ENCODE measurements at places on chromosomes 13 and 19.

- DNase-seq = no peak
These were observed 23.5 kb downstream of the AKT2 start for GRCh38 chr19:40261631-40262030.

DNA sequence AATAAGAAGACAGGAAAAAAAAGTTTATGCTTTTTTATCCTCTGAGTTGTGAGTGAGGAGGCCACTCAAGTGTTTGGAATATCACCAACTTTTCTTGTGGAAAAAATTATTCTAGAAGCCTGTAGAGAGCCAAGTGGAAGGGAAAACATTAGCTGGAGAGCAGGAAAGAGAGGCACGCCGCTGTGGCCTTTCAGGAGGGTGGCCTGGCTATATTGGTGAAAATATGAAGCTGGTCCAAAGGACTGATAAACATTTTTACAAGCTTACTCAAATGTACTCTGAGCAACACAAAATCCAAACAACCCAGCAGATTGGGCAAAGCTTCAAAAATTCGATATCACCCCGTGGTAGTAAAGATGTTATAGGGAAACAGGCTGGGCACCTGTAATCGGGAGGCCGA is 2.3 kb upstream of the EIF3G start:
- no peak for DNase-seq

GRCh38 chr19:55212447-55212846 is 3.1 kb upstream of the PTPRH start:
- peak; percentile 52 for DNase-seq

DNA sequence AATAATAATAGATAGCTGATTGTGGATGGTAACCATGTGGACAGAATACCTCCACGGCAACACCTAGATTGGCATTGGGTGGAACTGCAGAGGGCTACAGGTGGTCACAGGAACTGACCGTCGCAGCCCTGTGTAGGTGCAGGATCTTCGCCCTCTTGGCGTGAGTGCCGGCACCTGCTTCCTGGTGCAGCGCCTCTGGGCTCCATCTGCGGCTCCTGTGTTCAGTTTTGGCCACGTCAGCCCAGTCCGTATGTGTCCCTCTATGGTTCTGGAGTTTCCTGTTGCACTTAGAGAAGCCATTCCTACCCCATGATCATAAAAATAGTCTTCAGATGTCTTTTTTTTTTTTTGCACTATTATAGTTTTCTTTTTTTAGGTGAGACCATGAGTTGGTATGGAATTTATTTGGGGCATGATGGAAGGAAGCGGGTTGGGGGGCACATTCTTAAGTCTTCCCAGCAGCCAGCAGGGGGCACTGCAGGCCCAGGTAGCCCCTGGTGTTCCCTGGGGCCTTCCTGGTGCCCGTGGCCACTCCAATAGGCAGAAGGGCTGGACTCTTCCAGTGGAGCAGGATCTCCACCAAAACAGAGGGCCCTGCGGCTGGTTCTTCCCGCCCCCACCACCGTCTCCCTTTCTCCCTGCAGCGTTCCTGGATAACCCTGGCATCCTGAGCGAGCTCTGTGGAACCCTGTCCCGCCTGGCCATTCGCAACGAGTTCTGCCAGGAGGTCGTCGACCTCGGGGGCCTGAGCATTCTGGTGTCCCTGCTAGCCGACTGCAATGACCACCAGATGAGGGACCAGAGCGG is 10.1 kb upstream of the SLC25A42 start:
- DNase-seq = peak; percentile 64

- DNase-seq = no peak
These were observed 2.3 kb downstream of the ZNF524 start for GRCh38 chr19:55602104-55603001.

GRCh38 chr19:13824703-13825102 is 29.5 kb downstream of the ZSWIM4 start:
- DNase-seq = no peak

GRCh38 chr13:92745258-92745657 is 481.3 kb upstream of the GPC6 start:
- no peak for DNase-seq
